ENCODE measurements at places on chromosomes 12 and 14.
A peak's percentile ranks its signal among the peaks of the same experiment; 100 is the strongest.

GRCh38 chr12:15669256-15669948, 119.8 kb downstream of the EPS8 start:
- no peak for DNase-seq

GRCh38 chr12:52378091-52378490, 7.4 kb downstream of the KRT84 start:
- no peak for DNase-seq

GRCh38 chr14:88551980-88552431, 2.8 kb downstream of the PTPN21 start:
- DNase-seq = no peak

DNA sequence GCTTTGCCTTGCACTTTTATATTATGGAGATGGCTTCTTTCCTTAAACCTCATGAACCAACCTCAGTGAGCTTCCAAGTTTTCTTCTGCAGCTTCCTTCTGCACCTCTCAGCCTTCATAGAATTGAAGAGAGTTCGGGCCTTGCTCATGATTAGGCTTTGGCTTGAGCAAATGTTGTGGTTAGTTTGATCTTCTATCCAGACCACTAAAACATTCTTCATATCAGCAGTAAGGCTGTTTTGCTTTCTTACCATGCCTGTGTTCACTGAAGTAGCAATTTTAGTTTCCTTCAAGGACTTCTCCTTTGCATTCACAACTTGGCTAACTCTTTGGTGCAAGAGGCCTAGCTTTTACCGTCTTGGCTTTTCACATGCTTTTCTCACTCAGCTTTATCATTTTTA, 125.4 kb downstream of the SNAPC1 start:
- no peak for DNase-seq

DNA sequence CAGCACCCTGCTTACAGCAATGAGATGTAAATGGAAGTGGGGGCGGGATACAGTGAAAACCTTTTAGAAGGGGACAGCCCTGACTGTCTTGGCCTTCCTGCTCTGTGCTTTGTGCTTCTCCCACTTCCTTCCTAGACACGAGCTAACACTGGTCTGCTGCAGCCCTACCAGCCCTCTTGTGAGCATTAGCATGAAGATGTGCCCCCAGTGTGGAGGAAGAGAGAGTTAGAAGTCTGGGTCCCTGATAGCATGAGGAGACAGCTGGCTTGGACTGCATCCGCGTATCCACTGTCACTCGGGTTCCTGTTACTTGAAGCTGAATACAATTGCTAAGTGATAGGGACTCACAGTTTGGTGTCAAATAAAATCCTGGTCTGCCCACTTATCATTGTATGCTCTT, 248.1 kb upstream of the SOX5 start:
- DNase-seq = no peak

DNA sequence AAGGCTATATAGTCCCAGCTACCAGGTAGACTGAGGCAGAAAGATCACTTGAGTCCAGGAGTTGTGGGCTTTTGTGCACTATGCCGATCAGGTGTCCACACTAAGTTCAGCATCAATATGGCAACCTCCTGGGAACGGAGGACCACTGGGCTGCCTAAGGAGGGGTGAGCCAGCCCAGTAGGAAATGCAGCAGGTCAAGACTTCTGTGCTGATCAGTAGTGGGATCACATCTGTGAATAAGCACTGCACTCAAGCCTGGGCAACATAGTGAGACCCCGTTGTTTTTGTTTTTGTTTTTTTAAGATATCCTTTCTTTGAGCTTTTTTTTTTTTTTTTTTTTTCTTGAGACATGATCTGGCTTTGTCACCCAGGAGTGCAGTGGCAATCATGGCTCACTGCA, 135.8 kb upstream of the AEBP2 start:
- no peak for DNase-seq

- peak; percentile 70 for DNase-seq
These were observed 413.2 kb downstream of the FLRT2 start for GRCh38 chr14:85943192-85943591.

DNA sequence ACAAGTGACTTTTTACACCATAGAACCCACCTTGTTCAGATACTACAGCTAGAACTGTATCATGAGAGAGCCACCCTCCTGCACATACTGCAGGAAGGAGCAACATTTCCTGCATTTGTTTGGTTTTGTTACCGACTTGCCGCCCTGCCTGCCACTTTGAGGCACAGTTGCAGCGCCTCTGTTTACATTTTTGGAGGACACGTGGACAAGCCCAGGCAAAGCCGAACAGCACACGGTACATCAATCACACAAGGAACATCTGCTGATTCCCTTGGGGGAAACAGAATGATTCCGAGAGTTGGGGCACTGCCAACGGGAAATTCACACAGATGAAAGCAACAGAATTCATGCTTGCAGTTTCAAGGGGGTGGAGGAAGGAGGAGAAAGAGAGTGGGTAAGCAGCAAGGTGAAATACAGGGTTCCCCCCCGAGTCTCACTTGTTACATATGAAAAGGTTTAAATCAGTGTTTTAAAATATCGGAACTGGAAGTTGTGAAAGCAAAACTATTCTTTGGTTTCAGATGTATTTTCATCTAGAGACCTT, 110.7 kb downstream of the BTG1 start:
- DNase-seq = peak; percentile 38

DNA sequence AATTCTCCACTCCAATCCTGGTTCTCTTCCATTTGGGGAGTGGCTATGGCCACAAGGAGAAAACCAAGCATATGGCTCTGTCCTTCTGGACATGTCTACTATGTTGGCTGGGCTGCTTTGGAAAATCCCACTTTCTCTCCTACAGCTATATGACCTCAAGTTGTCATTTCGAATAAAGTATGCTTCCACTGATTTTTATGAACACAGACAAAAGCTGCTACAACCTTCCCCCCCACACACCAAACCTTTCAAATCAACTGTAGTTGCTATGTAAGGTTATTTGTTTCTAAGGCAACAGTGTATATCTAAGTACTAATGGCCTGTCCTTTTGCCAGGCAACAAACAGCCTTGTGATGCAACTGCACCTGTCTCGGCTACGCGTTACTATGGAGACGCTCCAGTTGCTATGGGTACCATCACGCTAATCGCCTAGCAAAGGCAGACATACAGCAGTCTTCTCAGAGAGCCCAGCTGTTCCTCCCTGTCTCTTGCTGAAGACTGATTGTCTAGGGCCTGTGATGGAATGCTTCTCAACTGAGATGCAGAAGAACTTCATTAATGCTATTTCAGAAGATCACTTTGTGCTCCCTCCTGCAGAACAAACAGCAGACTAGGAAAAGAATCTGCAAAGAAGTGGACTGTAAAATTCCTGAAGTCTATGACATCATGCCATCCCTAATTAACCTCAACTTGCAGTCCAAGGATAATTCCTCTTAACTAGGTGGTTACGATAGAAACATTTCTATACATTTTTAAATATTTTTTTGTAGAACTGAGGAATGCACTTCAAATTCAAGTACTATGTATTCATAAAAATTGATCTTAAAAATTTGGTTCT, 67.6 kb downstream of the FOXN3 start:
- DNase-seq = no peak

DNA sequence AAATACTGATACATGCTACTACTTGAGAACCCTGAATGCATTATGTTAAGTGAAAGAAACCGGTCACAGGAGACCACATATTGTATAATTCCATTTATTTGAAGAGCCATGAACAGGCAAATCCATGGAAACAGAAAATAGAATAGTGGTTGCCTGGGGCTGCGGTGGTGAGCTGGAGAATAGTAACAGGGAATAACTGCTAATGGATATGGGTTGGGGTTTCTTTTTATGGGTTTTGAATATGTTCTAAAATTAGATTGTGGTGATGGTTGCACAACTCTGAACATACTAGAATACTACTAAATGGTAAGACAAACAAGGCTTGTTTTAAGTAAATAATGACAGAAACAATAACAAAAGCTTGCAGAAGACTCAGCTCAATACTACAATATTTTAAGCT, 293.0 kb downstream of the BTG1 start:
- DNase-seq = no peak

DNA sequence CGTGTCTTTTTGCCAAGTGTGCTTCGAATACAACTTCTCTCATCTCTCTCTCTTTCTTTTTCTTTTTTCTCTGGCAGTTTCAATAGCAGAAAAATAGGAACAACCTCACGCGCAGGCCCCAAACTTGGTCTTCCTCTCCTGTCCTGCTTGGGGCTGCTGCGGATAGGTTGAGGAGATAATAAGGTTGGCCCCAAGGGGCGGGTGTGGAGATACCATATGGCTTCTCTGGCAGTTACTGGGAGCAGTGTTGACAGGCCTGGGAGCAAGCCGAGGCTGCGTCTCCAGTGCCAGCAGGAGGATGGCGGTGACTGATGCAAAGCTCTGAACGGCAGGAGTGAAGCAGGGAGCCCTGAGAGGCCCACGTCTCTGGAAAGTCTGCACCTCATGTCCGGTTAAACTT, 89.5 kb upstream of the MANSC4 start:
- no peak for DNase-seq

GRCh38 chr14:87252103-87252502, 740.9 kb downstream of the GALC start:
- no peak for DNase-seq

DNA sequence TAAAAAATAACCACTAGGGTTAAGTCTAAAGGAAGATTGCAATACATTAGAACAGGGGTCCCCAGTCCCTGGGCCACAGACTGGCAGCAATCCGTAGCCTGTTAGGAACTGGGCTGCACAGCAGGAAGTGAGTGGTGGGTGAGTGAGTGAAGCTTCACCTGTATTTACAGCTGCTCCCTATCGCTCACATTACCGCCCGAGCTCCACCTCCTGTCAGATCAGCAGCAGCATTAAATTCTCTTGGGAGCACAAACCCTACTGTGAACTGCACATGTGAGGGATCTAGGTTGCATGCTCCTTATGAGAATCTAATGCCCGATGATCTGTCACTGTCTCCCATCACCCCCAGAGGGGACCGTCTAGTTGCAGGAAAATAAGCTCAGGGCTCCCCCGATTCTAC, 15.5 kb downstream of the ADGRD1 start:
- DNase-seq = no peak

- no peak for DNase-seq
These were observed 30.4 kb downstream of the RAP1B start for GRCh38 chr12:68641138-68641537.

DNA sequence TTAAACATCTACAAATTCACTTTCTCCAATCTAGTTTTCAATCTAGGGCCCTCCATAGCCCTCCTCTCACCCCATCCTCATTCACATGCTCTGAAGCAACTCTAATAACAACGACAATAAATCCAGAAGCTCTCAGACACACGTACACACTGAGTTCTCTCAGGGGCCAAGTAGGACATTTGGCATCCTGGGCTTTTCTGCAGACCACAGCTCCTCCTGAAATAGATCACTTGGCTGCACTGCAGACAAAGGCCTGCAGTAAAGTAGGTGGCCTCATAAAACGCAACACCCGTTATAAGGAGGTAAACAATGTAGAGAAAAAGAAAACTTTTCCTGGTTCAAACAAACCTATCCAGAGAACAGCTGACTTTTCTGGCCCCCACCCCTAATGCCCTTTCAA, 111.2 kb downstream of the TMTC1 start:
- DNase-seq = no peak

- DNase-seq = no peak
These were observed 365.6 kb upstream of the TBX3 start for GRCh38 chr12:115049614-115050013.

DNA sequence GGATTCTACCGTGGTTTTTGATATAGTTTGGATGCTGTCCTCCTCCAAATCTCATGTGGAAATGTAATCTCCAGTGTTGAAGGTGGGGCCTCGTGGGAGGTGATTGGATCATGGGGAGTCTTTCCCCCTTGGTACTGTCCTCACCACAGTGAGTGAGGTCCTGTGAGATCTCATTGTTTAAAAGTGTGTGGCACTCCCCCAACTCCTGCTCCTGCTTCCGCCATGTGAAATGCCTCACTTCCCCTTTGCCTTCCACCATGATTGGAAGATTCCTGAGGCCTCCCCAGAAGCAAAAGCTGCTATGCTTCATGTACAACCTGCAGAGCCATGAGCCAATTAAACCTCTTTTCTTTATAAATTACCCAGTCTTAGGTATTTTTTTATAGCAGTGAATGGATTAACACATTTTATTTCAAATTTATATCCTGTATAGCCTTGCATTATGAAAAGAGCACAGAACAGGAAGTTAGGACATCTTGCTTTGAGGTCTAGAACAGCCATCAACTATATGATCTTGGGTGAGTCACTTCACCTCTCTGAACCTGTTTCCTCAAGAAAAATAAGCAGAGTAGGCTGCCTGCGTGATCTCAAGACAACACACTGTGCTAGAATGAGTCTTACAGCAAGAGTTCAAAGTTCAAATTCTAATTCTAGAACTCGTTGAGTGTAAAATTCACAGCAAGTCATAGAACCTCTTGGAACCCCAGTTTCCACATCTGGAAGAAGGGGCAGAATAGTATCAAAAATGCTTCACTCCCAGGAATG, 160.9 kb upstream of the EEA1 start:
- peak; percentile 65 for DNase-seq

GRCh38 chr12:105369014-105369413, 38.5 kb downstream of the C12orf75 start:
- peak; percentile 30 for DNase-seq

- DNase-seq = no peak
These were observed 412.4 kb downstream of the FOXG1 start for GRCh38 chr14:29178971-29179370.
